ENCODE measurements at places on chromosomes 13 and 19.

GRCh38 chr19:43784981-43785808 is 4.4 kb upstream of the KCNN4 start:
- DNase-seq: peak; percentile 17

DNA sequence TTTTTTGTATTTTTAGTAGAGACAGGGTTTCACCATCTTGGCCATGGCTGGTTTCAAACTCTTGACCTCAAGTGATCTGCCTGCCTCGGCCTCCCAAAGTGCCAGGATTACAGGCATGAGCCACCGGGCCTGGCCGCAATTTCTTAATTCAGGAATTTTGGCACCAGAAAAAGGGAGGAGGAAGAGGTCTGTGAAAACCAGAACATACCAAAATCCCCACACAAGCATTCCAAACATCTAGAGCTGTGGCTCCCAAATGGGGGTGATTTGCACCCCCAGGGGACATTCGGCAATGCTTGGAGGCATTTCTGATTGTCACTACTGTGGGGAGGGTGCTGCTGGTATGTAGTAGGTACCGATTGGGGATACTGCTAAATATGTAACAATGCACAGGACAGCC is 40.2 kb upstream of the ABCC4 start:
- no peak for DNase-seq

DNA sequence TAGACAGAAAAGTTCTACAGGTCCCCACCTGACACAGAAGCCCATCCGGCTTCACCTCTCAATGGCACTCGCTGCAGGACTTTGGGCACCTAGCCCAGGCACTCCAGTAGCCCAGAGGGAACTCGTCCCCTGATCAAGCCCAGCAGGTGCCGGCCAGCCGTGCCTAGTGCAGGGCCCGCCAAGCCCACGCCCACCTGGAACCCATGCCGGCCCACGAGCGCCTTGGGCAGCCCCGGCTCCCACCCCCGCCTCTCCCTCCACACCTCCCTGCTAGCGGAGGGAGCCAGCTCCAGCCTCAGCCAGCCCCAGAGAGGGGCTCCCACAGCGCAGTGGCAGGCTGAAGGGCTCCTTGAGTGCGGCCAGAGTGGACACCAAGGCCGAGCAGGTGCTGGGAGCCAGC is 268.8 kb downstream of the SLITRK1 start:
- no peak for DNase-seq

DNA sequence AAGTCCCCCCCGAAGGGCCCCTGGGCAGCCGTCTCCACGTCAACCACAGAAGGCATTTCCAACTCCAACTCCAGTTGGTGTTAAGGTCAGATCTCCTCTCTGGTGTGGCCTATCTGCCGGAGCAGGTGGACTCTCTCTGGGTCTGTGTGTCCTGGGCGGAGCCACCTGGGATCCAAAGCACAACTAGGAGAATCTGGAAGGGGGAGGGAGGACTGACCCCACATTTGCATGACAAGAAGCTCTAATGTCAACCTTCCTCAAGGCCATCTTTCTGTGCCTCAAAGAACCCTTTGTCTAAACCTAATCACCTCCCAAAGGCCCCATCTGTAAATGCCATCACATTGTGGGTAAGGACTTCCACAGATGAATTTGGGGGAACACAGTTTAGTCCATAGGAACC is 381.5 kb downstream of the UQCRFS1 start:
- DNase-seq: no peak

- no peak for DNase-seq
Measured at GRCh38 chr13:87669379-87669978, 1.7 kb upstream of the SLITRK5 start.

GRCh38 chr19:12244370-12244769 is 50.3 kb downstream of the ZNF44 start:
- DNase-seq: no peak

DNA sequence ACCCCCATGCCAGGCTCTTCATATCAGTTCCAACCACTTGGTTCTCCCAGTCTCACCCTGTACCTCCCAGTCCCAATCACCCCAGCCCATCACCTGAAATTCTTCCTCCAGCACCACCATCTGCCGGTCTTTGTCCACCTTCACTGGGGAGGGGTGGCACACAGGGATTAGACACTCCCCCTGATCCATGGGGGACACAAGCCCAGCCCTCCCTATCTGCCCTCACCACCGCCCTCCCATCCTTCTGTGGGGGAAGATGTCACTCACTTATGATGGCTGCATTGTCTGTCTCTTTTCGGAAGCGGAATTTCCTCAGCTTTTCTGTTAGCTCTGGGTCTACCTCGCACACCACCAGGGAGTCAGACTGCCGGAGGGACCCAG is 685 bp downstream of the GMFG start:
- no peak for DNase-seq

DNA sequence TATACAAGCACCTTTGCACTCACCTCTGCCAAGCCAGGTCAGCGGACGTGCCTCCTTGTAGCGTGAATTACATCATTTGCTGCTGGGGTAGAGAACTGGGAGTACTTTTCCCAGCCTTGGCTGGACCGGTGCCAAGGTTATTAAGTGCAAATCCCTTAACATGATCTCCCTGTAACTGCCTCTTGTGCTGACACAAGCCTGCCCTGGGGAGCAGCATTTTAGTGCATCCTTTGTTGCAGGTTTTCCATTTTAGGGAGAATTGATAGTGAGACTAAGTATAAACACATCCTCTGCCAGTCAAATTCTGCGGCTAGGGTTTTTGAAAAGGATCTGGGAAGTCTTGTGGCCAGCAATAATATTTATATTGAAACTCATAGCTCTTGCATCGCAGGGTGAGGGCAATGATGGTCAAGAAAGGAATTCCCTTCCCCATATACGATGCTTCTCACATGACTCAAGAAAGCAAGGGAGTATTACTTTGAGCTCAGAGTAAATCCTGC is 32.7 kb upstream of the DCLK1 start:
- peak; percentile 90 for DNase-seq

- no peak for DNase-seq
Measured at GRCh38 chr13:48571126-48571913, 38.4 kb upstream of the RCBTB2 start.

- DNase-seq: no peak
Measured at GRCh38 chr13:94558716-94559115, 37.2 kb downstream of the TGDS start.

DNA sequence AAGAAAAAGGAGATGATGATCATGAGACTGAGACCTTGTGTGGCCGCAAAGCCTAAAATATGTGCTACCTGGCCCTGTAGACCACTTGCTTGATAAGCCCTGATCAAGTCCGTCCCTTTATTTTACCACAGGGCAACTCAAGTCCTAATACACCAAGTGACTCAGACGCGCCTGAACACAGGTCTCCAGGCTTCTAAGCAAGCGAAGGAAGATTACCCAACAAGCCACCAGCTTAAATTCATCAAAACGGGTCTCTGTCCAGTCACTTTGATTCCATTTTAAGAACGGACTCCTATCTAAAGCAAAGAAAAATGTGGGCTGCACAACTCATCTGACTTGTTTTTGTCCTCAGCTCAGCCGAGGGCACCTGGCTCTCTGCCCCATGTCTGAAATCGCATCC is 26.8 kb downstream of the SLC7A1 start:
- DNase-seq: no peak

- DNase-seq: no peak
Measured at GRCh38 chr13:112001571-112001970, 65.4 kb upstream of the SOX1 start.

DNA sequence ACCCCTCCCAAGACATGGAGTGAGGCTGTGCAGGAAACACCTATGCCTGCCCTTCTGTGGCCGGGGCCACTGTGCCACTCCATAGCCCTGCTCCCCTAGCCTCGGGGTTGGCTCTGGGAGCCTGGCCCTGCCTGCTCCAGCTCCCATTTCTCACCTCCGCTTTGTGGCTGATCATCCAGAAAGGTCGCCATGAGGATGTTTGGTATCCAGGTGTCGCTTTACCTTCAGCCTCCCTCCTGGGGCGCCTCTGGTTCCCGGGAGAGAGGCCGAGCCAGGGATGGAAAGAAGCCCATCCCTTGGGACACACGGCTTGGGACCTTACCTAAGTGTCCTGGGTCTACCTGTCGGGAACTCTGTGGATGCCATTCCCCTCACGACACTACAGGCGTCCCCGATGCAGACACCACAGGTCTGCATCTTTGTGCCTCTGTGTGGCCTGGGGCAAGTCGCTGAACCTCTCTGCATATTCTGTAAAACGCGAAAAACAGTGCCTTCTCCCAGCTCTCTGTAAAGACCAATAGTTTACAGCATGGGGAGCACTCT is 3.4 kb upstream of the MCF2L start:
- no peak for DNase-seq

GRCh38 chr13:110430391-110431336 is 123.6 kb downstream of the COL4A2 start:
- no peak for DNase-seq

DNA sequence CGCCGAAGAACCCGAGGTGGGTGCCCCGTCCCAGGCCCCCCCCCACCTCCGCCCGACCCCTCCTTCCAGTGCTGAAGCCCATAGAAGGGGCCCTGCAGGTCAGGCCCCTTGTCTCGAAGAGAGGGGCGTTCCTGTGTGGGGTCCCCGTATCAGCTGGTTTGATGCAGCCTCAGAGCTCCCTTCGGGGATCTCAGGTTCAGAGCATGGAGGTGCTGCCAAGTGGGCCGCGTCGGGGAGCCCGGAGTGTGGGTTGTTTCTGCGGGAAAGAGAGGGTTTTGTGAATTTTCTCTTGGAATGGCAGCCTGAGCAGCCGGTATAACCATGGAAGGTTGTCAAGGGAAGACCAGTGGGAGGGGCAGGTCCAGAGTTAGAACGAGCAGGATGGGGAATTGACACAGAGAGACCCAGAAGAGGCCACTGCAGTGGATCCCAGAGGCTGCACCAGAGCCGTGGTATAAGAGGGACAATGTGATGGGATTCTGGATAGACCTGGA is 384 bp downstream of the TRAPPC2B start:
- DNase-seq: no peak

DNA sequence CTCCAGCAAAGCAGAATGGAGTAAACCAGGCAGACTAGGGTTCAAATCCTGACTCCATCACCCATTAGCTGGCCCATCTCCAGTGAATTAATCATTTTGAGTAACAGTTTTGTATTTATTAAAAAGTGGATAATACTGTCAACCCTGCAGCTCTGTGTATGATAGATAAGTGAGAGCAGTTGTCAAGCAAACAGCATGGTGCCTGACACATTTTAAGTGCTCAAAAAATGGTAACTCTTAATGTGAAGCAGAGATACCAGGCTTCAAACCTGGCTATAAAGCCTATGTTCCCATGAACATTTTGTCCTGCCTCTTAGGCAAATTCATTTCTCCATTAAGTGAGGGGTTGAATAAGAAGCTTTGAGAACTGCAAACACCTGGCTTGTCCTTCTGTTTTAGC is 409.6 kb downstream of the TBC1D4 start:
- no peak for DNase-seq

DNA sequence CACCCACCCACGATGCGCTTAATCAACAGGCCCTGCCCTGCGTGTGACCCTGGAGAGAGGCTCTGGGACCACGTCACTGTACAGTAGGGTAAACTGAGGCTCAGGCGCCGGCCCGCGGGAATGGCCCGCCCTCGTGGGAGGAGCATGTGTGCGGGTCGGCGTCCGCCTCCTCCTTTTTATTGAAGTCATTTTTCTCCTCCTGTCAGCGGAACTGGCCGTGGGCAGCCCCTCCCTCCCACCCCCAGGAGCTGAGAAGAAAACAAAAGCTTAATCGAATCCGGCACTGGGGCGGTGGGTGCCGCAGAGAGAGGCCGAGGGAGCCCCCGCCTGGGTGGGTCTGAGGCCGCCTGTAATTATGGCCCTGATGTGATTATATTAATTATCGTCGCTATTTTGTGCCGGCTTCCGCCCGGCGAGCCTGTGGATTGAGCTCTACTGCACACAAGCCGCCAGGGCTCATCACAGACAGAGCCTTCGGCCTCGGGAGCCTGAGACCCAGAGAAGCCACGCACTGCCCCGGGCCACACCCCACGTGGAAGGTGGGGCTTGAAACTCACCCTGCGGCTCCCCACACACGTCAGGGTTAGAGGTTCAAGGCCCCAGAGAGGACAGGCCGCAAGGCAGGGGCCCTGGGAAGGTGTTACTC is 7.0 kb downstream of the C2CD4C start:
- DNase-seq: no peak

- no peak for DNase-seq
Measured at GRCh38 chr19:9796113-9796773, 22.6 kb downstream of the FBXL12 start.

DNA sequence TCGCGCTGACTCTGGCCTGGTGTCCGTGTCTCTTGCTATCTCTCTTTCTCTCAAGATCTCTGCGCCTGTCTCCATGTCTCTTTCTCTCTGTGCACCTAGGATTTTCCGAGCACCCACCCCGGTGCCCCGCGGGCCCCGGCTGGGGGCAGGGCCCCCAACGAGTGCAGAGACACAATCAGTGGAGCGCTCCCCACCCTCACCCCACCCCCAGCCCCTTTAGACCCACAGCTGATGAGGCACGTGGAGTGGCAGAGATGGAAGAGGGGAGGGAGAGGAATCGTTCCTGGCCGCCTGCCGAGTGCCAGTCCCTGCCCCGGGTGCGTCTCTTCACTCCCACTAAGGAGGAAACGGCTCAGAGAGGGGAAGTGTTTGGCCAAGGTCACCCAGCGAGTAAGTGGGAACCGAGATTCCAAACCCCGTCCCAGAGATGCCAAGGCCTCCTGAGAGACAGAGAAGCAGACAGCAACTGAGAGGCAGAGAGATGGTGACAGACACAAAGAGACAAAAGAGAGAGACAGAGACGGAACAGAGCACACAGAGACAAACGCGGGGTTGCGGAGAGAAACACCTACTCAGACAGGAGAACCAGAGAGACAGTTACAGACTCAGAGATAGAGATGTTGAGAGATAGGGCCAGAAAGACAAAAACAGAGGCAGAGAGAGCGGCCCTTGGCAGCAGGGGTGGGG is 626 bp upstream of the BCL3 start:
- no peak for DNase-seq

DNA sequence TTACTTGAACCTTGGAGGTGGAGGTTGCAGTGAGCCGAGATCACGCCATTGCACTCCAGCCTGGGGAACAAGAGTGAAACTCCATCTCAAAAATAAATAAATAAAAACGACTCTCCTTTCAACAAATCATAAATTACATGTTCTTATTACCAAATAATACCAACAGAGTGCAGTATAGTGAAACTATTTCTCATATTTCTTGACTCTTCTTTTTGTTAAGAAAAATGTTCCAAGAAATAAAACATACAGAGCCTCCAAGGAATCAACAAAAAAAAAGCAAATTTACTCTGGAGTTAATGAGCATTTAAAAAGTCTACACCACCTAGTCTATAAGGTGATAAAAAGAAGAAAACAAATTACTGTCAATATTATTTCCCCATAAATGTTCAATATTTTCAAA is 188.8 kb downstream of the KLF12 start:
- DNase-seq: no peak

GRCh38 chr19:5940260-5941208 is 26.5 kb downstream of the CAPS start:
- no peak for DNase-seq

- no peak for DNase-seq
Measured at GRCh38 chr13:22748866-22749577, 431.8 kb upstream of the SGCG start.

DNA sequence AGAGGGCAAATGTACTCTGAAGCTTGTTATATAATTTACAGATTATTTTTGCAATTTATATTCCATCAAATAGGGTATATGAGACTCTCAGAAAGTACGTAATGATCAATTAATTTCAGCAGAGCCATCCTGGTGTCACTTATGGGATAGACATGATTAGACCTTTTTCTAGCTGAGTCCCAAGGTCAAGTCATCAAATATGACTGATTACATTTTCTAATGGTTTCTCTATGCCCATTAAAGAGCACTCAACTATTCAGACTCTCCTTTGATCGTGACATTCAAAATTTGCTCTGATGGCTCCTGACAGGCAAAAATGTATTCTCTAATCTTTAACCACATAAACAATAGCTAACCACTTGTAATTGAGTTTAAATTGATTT is 469.2 kb downstream of the COG6 start:
- DNase-seq: no peak

All from NCI-H187 (cell line).